ENCODE measurements at places on chromosomes 1 and 21.

DNA sequence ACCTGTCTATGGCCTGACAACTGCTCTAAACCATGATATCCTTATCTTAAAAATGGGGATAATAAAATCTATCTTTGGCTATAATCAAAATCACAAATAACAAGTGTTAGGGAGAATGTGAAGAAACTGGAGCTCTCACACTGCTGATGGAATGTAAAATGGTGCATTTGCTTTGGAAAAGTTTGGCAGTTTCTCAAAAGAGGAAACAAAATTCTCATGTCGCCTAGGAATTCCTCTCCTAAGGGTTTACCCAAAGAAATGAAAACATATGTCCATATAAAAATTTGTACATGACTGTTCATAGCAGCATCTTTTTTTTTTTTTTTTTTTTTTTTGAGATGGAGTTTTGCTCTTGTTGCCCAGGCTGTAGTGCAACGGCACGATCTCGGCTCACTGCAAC lies 64.3 kb downstream of the ZNF281 start:
- no peak for DNase-seq

- DNase-seq, result no peak
Measured at GRCh38 chr1:67582625-67583461, 102.2 kb upstream of the GADD45A start.

DNA sequence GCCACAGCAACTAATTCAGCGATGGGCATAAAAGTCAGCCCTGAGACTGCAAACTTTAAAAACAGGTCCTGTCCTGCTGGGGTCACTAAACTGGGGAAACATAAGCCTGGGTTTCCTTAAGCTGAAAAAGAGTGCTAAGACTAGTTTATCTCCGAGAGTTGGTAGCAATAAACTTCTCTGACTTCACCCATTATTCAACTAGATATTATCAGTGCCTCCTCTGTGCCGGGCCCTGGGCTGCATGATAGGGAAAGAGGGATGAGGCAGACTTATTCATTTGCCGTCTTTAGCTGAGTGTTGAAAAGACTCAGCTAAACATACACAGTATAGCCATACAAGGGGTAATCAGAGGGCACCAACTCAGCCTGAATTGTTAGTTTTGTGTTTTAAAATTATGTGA lies 33.0 kb downstream of the AK2 start:
- DNase-seq, result no peak

- DNase-seq, result no peak
Measured at GRCh38 chr1:19370453-19371170, 58.5 kb downstream of the SLC66A1 start.

DNA sequence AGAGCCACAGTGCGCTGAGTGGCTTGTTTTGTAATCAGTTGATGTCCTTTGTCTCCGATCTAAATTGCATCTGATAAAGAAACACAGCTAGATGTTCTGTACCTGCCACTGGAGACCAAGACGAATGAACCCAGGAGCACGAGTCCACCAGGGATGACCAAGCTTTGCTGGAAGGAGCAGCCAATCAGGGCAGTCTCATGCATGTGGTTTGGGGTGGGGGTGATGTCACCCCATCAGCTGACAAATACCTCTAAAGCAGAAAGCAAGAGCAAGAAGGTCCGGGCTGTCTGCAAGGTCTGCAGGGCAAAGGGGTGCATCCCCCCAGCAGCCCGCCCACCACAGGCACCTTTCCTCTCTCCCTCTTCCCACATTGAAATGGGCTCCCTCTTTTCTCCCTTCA lies 653.8 kb downstream of the AJAP1 start:
- no peak for DNase-seq
